MM.1S (cell line): ENCODE measurements at places on chromosomes 16 and 17.

DNA sequence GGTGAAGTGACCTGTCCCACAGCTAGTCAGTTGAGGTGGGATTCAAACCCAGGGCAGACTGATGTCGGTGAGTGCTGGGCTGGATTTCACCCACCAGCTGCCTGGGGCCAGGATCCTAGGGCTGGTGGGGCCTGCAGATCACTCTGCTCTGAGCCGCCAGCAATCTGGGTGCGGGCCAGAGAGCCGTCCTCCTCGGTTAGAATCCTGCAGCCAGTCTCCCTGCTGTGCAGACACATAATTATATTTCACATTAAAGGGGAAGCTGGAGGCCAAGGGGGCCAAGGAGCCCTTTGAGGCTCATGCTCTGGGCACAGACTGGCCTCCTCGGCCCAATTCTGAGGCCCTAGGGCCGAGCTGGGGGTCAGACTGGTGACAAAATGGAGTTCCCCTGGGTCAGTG, 996 bp upstream of the KCNJ12 start:
- no peak overlapping the region for H3K4me3 ChIP-seq
- no peaks in the 10 kb centered on the region for H3K36me3 ChIP-seq
- no peaks in the 10 kb centered on the region for H3K4me1 ChIP-seq
- no peak for DNase-seq

DNA sequence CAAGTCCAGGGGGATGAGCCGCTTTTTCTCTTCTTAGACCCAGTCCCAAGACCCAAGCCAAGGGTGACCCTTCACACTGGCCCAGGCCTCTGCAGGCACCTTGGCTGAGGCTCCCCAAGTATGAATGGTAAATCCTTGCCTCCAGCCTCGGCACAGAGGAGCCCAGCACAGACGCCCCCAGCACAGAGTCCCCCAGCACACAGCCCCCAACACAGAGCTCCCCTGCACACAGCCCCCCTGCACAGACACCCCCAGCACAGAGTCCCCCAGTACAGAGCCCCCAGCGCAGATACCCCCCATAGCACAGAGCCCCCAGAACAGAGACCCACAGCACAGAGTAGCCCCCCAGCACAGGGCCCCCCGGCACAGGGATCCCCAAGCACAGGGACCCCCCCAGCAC, 1.0 kb upstream of the MCRIP2 start:
- no peak for DNase-seq
- 0 out of 2 replicates have a peak overlapping the region, but pooled peaks have one; percentile 96 for H3K4me3 ChIP-seq
- no peaks in the 10 kb centered on the region for H3K36me3 ChIP-seq
- 0 out of 2 replicates have a peak, but pooled peaks cover 11% of the 10 kb centered on the region for H3K4me1 ChIP-seq
- H3K27me3 ChIP-seq, result no peaks in the 10 kb centered on the region

- H3K4me3 ChIP-seq, result no peak overlapping the region
- H3K4me1 ChIP-seq, result no peaks in the 10 kb centered on the region
- no peaks in the 10 kb centered on the region for H3K36me3 ChIP-seq
- DNase-seq, result no peak
- no peaks in the 10 kb centered on the region for H3K27me3 ChIP-seq
Observed at GRCh38 chr16:12613131-12613991, 190.3 kb downstream of the CPPED1 start.

- no peak overlapping the region for H3K4me3 ChIP-seq
- DNase-seq, result no peak
- H3K27ac ChIP-seq, result no peak overlapping the region
- no peaks in the 10 kb centered on the region for H3K27me3 ChIP-seq
- no peaks in the 10 kb centered on the region for H3K4me1 ChIP-seq
Observed at GRCh38 chr16:10441726-10442125, 55.9 kb downstream of the ATF7IP2 start.

DNA sequence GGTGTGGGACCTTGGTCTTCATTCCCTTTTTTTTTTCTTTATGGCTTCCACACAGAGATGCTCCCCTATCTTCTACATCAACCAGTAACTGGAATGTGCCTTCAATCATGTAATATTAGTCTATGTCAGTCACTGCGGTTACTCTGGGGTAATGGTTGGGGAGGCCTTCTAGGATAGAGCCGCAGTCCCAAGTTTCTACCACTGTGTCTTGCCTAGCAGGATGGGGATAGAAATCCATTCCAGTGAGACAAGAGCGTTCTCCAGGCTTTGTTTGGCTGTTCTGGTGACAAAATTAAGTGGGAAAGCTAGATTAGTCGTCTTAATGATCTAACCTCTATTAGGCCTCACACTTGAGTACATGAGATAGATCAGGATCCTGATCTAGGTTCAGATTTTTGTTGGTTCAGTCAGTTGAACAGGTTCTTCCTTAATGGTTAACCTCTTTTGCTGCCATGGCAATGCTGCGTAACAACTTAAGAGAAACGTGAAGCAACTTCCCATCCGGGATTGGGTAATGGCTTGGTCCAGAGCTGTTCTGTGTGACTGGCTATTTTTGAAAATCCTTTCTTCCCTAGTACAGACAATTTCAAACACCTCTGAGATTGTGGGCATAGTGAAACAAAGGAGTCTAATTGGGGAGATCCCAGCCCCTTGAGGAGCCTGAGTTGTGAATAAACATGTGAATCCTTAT, 8.7 kb downstream of the MSL1 start:
- peaks cover 13% of the 10 kb centered on the region; the same call in 1 of the 2 replicates for H3K36me3 ChIP-seq
- H3K4me3 ChIP-seq, result no peak overlapping the region
- no peaks in the 10 kb centered on the region for H3K27me3 ChIP-seq
- H3K4me1 ChIP-seq, result no peaks in the 10 kb centered on the region
- no peak overlapping the region for H3K27ac ChIP-seq

DNA sequence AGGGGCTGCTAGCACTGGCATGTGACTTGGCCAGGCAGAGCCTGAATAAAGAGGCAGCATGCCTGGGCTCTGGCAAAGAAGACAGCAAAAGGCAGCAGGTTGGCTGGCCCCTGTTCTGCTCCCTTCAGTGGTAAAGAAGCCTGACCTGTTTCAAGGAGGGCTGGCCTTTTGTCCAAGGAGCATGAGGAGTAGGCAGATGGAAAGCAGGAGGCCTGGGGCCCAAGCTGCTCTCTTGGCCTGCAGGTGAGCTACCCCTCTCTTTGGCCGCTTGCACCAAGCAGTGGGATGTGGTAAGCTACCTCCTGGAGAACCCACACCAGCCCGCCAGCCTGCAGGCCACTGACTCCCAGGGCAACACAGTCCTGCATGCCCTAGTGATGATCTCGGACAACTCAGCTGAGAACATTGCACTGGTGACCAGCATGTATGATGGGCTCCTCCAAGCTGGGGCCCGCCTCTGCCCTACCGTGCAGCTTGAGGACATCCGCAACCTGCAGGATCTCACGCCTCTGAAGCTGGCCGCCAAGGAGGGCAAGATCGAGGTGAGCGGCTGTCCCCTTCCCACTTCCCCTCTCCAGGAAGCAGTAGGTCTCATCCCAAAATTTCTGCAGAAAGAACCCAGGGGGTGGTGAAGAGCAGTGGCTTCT, 8.0 kb downstream of the TRPV2 start:
- no peaks in the 10 kb centered on the region for H3K36me3 ChIP-seq
- no peak for DNase-seq
- H3K4me3 ChIP-seq, result no peak overlapping the region
- H3K27ac ChIP-seq, result no peak overlapping the region
- H3K4me1 ChIP-seq, result no peaks in the 10 kb centered on the region
